ENCODE measurements at places on chromosomes 5 and 9.
A peak's percentile ranks its signal among the peaks of the same experiment; 100 is the strongest.

DNA sequence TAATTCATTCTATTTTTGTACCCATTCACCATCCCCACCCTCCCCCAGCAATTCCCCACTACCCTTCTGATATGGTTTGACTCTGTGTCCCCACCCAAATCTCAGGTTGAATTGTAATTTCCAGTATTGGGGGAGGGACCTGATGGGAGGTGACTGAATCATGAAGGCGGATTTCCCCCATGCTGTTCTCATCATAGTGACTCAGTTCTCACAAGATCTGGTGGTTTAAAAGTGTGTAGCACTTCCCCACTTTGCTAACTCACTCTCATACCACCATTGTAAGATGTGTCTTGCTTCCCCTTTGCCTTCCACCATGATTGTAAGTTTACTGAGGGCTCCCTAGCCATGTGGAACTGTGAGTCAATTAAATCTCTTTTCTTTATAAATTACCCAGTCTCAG is 25.9 kb upstream of the TESK1 start:
- DNase-seq = peak; percentile 2

DNA sequence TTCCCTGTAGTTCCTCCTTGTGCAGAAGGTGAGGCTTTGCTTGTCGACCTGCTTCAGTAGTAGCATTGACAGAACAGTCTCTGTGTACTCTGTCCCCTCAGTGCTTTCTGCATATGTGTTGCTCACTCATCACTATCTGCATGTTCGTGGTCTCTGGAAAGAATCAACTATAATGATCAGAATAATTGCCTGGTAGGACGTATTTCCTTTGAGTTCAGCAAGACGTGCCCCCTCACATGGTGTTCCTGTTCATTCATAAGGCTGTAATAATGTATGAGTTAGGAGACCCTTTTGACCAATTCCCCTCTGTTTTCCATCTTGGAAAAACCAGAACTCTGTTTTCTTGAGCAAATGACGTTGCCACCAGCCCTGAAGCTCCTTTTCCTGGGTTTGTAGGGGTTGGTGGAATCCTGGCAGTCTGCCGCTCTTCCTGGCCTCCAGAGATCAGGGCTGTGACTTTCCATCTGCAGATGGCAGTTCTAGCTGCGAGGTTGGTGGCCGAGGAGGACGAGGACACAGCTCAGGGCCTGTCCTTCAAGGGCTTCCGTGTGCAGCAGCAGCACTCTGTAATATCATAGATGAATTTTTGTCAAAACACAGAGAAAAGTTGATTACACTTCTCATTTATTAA is 61.9 kb downstream of the EXOSC2 start:
- no peak for DNase-seq

- DNase-seq = no peak
Observed at GRCh38 chr5:115702025-115702424, 76.2 kb upstream of the TMED7 start.

- peak; percentile 64 for DNase-seq
Observed at GRCh38 chr5:65861830-65862241, 64.5 kb upstream of the ERBIN start.

- no peak for DNase-seq
Observed at GRCh38 chr5:167571824-167572223, 719.6 kb upstream of the WWC1 start.
